ENCODE measurements at places on chromosomes 12 and 14.

DNA sequence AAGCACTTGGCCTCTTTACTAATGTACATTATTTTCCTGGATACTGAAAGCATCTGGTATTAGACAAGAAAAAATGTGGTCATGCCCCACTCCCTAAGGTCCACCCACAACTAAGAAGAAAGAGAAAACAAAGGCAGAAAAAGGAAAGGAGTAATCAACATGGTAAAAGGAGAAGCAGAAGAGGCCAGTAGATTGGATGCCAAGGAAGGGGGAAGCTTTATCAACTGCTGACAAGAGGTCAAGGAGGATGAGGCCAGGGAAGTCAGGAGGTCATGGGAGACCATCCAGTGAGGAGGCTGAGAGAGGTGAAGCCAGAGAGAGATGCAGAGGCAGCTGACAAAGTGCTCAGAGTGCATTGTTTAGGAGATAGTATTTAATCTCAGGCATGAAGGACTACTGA, 383.5 kb downstream of the ZFP36L1 start:
- DNase-seq: no peak

DNA sequence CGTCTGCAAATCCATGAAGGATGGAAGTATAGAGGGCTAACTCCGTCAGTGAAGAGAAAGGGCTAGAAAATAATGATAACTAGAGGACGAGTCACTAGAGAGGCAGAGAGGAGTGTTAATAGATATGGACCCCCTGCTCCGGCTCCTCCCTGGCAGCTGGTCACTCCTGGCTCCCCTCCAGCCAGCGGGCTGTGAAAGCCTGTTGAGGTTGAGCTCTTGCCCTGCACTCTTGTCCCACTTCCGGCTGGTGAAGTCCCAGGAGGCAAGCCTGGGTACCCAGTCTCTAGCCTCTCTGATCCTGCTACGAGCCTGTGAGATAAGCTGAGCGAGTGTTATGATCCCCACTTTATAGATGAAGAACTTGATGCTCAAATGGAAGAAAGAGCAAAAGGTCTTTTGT, 90.3 kb downstream of the RFX4 start:
- DNase-seq: no peak

GRCh38 chr12:11893998-11894397, 176.7 kb upstream of the BCL2L14 start:
- DNase-seq: no peak

- no peak for DNase-seq
These were observed 140.8 kb upstream of the CNTN1 start for GRCh38 chr12:40551466-40551865.

DNA sequence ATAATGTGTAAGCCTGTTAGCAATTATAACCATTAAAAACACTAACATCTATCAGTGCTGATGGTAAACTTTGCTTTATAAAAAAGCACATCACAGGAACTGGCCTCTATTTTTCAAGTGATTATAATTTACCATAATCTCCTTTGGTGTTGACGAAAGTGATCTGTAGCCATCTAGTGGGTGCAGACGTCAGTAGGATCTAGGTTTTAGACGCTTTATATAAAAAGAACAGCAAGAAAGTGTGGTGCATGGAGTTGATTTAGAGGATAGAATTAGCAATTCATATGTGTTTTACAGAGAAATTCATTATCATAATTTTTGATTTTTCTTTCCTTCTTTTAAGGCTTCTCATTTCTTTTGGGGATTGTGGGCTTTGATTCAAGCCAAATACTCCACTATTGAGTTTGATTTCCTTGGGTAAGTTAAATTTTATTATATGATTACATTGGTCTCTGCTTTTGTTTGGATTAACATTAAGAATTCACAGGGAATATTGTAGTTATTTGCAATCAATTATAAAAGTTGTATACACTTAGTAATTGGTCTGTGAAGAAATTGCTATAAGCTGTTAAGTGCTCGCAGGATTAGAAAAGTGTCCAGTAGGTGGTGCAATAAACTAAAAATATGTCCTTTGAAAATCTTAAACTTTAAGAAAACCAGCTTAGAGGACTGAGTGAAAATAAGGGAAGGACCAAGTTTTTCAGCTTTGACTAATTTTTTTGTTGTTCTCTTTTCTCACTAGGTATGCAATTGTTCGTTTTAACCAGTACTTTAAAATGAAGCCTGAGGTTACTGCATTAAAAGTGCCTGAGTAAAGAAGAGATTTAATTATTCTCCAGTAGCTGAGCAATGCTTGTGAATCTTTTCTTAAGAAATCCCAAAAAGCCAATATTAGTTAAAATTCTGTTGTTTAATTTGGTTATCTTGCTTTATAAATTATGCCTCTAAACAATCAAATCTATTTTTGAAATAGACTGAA, 59.5 kb downstream of the ETNK1 start:
- DNase-seq: peak; percentile 52

GRCh38 chr12:12916135-12916944, 25.0 kb downstream of the GPRC5A start:
- DNase-seq: peak; percentile 80
